ENCODE measurements at places on chromosomes 3 and 15.
A peak's percentile ranks its signal among the peaks of the same experiment; 100 is the strongest.

GRCh38 chr15:75232252-75232813, 25.8 kb upstream of the GOLGA6C start:
- no peak for DNase-seq

GRCh38 chr3:60391292-60391691, 860.0 kb downstream of the FHIT start:
- DNase-seq = no peak

- no peak for DNase-seq
These were observed 187.0 kb upstream of the ATP10A start for GRCh38 chr15:26049900-26050657.

DNA sequence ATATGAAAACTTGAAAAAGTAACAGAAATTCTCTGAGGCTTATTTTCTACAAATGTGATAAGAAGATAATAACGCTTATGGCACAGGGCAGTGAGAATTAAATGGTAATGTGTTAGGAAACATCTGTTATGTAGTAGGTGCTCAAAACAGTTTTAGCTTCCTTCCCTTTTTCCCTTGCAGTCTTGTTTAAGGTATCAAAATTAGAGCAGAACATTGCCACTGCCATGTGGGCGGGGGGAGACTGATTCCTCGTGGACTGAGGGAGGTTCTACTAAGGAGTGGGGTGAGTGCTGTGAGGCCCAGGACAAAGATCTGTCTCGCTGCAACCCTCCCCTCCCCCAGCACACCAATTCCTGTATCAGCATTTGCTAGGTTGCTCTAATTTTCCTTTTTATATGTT, 702.4 kb downstream of the TUSC7 start:
- no peak for DNase-seq

- DNase-seq = no peak
These were observed 33.4 kb downstream of the SETD2 start for GRCh38 chr3:47130557-47130956.

DNA sequence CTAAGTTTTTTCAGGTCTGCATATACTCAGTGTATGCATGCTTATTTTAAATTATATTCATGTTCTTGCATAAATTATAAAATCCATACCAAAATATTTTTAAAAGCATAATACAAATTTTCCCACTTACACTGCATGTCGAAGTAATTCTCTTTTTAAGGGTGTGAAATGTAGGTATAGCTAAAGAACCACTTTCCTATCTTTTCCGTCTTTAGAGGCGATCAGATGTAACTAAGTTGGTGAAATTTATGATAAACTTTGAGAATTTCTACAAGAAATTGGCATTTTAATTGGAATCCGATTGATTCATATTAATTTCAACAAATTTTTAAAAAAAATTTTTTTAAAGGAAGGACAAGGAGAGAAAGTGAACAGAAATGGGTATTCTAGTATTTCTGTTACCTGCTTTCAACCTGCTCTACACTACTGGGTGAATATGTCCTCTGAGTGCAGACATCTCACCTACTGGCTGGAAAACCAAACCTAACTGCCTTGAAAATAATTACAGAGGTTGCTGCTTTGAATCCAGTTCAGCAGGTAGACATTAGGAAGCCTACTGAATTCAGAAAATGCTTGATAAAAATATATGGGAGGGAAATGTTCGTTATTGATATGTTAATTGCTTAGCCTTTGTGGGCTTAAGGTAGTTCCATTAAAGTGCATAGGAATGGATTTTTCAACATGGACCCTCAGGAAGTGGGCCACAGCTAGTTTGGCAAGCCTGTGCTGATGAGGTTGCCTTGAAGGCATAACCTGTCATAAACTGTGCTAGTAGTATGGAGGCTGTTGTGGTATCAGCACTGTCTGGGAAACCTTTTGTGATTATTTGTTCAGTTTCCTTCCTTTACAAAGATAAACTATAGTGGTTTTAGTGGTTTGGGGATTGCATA, 5.1 kb downstream of the TRIM71 start:
- DNase-seq = no peak

- no peak for DNase-seq
These were observed 63.7 kb downstream of the CHD2 start for GRCh38 chr15:92963794-92964193.

DNA sequence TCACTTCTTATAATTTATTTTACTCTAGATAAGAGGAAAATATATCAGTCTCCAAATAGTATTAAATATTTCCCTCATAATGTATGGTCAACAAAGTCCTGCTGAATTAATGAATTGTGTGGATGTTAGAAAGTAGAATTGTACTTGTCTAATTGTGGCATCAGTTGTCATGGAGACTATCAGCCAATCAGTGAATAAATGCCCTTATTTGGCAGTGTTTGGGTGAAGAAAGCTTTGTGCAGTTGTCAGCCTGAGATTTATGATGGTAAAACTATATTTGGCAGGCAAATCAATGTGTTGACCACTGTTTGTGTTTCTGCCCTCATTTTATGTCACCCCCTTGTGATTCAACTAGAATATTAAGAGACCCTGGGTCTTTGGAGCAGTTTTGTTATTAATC, 293.6 kb upstream of the MDFIC2 start:
- no peak for DNase-seq

DNA sequence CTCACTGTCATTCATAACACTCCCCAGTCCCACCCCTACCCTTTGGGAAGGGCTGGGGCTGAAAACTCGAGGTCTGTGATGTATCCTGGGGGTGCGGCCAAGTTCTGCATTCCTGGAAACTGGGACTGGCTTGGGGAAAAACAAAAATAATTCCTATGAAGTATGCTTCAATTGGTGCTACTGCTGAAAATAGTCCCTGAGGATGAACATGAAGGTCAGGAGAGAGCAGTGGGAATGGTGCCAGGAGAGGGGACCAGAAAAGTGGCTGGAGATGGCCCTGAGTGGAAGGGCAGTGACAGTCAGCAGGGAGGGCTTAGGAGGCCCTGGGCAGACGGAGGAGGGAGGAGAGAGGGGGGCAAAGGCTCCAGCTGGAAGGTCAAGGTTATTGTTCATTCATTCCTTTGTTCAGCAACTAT, 4.8 kb upstream of the ISLR start:
- no peak for DNase-seq

GRCh38 chr3:9397906-9398699, 688 bp downstream of the SETD5 start:
- peak; percentile 39 for DNase-seq

GRCh38 chr15:78427953-78428352, 10.1 kb upstream of the IREB2 start:
- no peak for DNase-seq

DNA sequence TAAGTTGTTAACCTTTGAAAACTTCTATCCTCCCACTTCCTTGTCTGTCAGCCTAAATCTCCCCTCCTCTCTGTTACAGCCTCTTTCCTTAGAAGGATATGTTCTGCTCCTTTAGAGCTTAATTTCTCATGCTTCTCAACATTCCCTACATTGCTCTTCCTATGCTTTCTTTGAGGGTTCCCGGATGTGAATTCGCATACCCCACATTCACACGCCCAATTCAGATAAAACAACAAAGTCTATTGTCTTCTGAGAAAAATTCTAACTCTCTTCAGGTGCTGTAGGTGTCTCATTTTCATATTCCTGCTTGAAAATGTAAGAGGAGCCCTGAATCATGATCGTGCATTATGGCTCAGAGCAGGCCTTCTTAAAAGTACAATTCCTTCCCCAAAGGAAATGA, 171.8 kb upstream of the DPH6 start:
- DNase-seq = no peak

DNA sequence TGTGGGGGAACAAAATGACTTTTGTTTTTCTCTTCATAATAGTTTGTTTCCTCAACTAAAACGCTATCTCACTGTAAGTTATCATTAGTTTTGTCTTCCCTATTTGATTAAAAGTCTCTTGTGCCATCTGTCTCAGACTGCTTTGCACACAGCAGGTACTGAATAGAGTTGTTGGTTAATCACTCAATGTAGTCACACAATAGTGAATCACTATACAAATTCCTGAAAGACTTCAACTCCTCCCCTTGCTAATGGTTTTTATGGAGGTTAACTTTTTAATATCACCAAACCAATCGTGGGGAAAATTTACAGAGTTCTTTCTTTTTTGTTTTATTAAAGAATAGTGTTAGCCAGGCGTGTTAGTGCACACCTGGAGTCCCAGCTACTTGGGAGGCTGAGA, 2.6 kb upstream of the NGLY1 start:
- no peak for DNase-seq

DNA sequence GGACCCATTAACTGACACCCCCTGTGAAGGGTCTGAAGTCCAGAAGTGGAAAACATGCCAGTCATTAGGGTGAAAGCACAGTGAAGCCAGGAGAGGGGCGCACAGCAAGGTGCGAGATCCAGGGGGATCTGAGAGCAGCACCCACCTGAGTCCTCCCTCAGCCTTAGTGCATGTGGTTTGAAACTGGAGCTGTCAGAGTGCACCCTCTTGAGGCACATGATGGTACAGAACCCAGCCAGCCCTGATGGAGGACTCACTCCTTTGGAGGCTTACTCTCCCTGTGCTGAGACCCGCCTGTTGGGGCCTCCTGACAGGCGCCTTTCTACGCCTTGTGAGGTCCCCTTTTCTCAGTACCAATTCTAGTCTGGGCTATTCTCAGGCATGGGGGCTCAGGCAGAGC, 77.8 kb downstream of the IL20RB start:
- no peak for DNase-seq
